Glutamatergic neuron (in vitro differentiated cells): ENCODE measurements at places on chromosomes 2 and 18. TPM values are rescaled to one million over a fixed set of nuclear protein-coding genes. Genes with fewer than 3 reads are reported as not detected.

DNA sequence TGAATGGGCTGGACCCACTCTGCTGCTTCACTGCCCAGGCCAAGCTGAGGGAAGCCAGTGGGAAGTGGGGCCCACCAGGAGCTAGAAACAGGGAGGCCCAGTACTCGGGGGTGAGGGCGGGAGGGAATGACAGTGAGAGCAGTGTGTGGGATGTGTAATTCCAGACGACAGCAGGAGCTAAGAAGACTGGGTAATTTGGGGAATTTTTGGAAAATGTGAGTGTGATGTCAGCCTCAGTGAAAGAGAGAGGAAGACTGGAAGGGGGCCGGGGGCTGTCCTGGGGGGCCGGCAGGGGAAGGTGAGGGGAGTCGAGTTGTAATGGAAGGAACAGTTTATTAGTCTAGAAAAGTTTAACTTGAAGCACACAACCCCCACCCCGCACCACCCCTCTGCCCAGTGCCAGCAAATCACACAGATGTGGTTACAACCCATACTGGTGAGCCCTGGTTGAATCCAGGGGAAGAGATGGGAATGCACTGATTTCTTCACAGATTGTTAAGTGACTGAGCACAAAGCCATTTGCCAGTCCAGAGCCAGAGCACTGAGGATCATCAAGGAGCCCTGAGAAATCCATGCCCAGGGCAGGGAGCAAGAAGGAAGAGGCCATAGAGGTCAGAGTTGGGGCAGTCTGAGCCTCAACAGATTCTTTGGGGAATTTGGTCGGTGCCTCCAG, 76.7 kb upstream of the PKDCC start:
- no peak for DNase-seq

- no peak for DNase-seq
Observed at GRCh38 chr2:228426502-228427216, 245.2 kb upstream of the SPHKAP start.

DNA sequence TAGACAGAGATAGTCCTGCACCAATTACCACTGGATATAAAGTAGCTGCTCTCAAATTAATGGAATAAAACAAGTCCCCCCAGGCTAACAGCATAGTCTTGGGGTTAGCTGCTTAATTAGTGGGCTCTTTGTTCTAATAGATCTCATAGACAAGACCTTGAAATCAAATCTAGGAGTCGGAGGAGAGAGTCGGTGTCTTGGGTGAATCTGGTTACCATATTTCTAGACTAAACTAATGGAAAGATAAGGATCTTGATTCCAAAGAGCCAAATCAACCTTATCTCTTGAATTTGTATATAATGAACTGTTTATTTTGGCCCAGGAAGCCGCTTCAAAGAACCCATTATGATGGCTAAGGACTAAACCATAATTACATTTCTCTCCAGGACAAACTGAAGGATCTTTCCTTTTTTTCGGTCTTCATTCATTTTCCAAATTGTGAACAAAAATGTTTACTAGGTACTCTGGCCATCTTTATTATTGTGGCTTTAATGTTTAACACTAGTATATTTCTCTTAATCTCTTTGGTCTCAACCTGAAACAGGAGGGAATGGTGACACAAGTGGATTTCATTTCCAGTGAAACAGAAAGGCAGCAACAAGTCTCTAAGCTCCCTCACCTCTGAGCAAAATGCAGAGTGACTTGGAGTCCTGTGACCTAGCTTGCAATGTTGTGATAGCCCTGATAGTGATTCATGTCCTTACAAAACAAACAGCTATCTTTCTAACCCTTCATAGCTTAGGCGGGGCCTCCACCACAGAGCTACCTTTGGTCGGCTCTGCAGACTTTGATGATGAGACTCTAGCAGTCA, 137.9 kb upstream of the PARD3B start:
- DNase-seq = no peak

DNA sequence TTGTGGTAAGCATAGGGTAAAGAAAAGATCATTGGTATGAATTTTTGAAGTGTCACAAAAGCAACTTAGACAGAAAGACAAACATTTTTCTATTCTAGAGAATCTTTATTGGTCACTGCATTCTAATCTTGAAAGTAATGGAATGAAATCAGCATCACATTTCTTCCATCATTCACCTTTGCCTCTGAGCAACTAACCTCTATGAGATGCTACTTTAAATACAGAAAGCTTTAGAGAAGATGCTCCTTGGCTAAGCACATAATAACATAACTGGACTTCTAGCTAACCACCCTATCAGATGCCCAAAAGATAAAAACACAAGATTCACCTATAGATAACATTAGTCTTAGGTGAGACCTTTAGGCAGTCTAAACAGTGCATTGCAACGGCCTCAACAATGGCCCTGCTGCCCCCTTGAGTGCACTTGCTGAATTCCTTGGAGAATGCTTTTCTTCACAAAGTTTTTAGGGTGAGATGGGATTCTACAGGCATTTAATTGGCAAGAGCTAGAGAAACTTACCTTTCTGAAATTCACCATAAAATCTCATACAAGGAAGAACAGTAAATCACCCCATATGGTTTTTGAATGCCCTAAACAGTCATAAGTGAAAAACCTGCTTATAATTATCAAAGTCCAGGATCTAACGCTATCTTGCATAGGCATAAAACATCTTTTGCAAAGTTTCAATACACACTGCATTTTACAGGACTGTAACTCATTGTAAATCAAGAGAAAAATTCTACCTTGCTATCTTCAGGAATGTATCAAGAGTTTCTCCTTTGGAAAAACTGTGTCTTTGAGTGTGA, 791.3 kb upstream of the CHAC2 start:
- no peak for DNase-seq

DNA sequence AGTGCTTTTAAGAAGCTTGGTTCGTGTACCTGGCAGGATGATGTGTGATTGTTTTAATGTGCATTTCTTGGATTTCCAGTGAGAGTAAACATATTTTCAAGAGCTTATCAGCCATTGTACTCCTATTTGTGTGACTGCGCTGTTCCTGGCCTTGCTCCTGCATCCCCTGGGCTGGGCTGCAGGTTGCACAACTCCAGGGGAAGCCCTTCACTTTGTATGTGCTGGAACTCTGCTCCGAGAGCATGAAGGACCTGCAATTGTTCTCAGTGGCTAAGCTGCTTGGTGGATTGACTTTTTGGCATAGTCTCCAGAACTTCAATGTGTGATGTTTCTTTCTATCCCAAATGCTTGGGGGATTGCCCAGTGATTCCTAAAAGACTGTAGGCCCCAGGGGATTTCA, 18.8 kb downstream of the ATP6V1C2 start:
- no peak for DNase-seq

- no peak for DNase-seq
Observed at GRCh38 chr2:164015328-164016123, 279.7 kb upstream of the FIGN start.

DNA sequence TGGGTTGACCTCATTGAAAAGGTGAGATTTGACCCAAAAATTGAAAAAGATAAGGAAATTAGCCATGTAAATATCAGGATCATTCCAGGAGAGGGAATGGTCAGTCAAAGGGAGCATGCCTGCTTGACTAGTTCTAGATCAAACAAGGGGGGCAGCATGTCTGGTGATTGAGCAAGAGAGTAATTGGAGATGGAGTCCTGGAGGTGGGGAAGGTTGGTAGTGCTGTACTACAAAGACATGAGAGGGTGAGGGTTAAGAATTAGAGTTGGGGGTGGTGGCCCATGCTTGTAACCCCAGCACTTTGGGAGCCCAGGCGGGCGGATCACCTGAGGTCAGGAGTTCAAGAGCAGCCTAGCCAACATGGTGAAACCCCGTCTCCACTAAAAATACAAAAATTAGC, 2.0 kb downstream of the MRPL30 start:
- no peak for DNase-seq

DNA sequence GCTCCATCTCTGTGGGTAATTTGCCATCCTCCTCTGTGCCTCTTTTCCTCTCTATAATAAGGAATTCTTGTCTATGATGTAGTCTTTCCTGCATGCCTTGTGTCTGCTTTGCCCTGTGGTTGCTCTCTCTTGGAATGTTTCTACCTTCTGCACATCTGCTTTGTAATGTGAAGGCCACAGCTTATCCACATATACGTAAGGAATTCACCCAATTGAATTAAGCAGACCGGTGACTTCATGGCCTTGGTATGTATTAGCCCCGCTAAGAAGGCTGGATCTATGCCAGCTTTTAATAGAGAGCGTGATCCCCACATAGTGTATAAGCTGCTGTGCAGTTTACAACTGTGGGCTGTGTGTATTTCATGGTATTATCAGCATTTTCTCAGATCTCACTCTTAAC, 274.7 kb downstream of the RNF144A start:
- no peak for DNase-seq

GRCh38 chr2:96703021-96703751, 36.7 kb downstream of the LMAN2L start:
- DNase-seq = no peak

DNA sequence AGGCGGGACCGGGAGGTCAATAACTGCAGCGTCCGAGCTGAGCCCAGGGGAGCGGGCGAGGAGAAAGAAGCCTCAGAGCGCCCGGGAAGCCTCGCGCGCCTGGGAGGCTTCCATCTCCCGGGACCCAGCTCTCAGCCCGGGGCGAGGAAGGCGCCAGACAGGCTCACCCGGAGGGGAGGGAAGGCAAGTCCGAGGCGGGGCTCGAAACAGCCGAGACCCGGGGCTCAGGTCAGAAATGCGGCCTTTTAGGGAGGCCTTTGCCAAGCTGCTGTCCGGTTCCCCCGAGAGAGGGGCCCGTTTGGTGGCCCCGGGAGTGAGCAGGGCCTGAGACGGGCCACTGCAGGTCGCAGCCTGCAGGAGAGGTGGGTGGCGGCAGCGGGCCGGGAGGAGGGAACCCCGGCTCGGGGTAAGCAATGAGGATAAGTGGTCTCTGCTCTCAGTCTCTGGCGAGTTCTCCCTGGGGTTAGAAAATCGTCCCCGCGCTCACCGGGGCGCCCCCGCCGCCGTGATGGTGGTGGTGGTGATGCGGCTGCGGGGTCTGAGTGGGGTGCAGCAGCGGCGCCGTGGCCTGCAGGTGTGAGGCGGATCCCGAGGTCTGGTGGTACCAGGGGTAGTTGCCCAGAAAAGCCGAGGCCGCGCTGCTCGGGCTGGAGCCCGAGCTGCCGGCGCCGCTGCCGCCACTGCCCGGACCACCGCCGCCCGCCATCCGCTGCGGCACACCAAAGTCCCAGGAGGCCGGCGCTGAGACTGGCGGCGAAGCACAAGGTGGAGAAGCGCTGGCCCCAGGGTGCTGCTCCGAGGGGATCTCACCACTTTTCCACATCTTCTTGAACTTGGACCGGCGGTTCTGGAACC, 2.4 kb downstream of the DLX2 start:
- DNase-seq = peak; percentile 70

DNA sequence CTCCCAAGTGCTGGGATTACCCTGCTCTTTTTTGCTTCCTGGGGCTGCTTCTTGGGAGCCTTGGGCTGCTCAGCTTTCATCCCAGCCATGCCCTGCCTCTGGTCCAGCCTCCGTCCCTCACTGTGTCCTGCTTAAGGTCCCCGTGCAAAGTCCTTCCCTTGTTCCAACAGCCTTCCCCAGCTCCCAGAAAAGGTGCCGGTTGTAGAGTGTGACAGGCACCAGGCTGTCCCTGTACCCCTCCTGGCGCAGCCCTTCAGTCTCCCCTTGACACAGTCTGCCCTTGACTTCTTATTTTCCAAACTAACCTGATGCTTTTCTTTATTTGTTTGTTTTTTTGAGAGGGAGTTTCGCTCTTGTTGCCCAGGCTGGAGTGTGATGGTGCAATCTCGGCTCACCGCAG, 20.1 kb upstream of the ALPI start:
- DNase-seq = no peak

- no peak for DNase-seq
Observed at GRCh38 chr2:46857871-46858701, 57.5 kb downstream of the MCFD2 start.

DNA sequence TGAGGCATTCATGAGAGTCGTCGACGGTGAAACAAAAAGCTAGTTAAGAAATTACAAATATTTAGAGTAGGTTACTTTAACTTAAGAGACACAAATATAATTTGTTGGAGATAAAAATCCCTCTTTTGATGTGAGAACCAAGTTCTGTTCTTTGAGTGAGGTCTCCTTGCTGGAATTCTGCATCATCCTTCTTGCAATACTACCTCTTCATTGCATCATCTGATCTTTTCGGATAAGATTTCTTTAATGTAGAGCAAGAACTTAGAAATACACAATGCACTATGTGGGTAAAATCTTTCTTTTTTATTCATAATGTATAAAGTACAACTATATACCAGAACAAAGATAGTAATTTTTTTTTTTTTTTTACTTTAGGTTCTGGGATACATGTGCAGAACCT, 118.4 kb downstream of the ARL4C start:
- DNase-seq = no peak

- no peak for DNase-seq
Observed at GRCh38 chr2:189504238-189504637, 63.0 kb downstream of the WDR75 start.

Gene UGT1A1
- total RNA-seq = not detected

GRCh38 chr2:19120181-19120580, 238.2 kb downstream of the OSR1 start:
- DNase-seq = no peak

Gene COLEC11
- not detected for total RNA-seq

Gene GPC1
- total RNA-seq = 155 TPM

DNA sequence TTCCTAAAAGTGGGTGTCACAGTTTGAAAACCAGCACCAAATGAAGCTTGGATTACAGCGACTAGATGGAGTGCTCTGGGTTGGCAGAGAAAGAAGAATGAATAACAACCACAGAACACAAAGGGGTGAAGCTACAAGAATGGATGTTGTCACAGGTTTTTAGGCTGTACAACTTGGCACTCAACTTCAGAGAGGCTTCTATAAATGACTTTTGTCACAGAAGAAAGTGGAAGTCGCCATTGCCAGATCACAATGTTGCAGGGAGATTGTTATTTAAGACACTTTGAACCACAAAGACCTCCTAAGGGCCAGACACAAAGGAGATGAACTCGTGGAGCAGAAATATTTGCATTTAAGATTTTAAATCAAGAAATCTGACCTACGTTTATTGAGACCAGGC, 354.2 kb downstream of the CDH7 start:
- DNase-seq = no peak

Gene POTEI
- 1.4 TPM for total RNA-seq

Gene RIT2
- total RNA-seq = not detected

GRCh38 chr2:46230115-46230571, 67.1 kb upstream of the EPAS1 start:
- no peak for DNase-seq

Gene C2orf66
- 0.34 TPM for total RNA-seq

Gene XPO1
- total RNA-seq = 103 TPM

Gene CYS1
- total RNA-seq = not detected

GRCh38 chr2:201842131-201842860, 36.0 kb downstream of the CDK15 start:
- DNase-seq = no peak

DNA sequence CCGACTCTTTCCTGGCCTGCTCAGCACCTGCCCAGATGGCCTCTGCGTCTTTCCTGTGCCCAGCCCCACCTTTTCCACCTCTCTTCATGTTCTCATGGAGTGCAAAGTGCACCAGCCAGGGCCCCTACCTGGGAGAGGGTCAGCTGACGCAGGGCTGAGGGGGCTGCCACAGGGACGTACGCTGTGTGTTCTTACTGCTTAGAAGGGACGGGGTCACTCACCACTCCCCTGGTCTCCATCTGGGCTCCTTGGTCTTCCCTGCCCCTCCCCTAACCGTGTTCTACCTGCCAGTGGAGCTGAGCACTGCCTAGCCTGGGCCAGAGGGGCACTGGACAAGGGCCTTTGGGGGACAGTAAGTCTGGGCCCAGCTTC, 8.6 kb downstream of the ERFE start:
- DNase-seq = no peak

GRCh38 chr2:32745191-32745590, 117.3 kb downstream of the TTC27 start:
- no peak for DNase-seq
